ENCODE measurements at places on chromosomes 6 and 20.

- no peak for DNase-seq
Measured at GRCh38 chr6:166463359-166464067, 80.8 kb upstream of the MPC1 start.

- no peak for DNase-seq
Measured at GRCh38 chr6:1864496-1864895, 254.8 kb downstream of the FOXC1 start.

DNA sequence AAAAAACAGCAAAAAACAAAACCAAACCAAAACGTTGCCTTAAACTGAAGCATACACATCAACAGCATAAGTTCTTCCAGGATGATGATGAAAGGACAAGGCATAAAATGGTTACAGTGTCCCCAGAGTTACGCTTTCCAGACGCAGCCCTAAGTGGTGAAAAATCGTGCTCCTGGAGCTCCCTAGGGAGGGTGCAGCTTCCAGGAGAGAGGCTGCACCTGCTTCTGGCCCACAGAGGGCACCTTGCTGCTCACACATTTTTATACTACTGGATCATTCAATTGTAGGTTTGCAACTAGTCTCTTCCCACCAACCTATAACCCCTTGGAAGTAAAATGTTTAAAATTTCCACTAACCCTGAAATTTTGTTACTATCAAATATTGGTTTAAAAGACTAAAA, 115.0 kb downstream of the PRKN start:
- DNase-seq, result no peak

GRCh38 chr6:53487080-53487479, 57.8 kb downstream of the GCLC start:
- no peak for DNase-seq

DNA sequence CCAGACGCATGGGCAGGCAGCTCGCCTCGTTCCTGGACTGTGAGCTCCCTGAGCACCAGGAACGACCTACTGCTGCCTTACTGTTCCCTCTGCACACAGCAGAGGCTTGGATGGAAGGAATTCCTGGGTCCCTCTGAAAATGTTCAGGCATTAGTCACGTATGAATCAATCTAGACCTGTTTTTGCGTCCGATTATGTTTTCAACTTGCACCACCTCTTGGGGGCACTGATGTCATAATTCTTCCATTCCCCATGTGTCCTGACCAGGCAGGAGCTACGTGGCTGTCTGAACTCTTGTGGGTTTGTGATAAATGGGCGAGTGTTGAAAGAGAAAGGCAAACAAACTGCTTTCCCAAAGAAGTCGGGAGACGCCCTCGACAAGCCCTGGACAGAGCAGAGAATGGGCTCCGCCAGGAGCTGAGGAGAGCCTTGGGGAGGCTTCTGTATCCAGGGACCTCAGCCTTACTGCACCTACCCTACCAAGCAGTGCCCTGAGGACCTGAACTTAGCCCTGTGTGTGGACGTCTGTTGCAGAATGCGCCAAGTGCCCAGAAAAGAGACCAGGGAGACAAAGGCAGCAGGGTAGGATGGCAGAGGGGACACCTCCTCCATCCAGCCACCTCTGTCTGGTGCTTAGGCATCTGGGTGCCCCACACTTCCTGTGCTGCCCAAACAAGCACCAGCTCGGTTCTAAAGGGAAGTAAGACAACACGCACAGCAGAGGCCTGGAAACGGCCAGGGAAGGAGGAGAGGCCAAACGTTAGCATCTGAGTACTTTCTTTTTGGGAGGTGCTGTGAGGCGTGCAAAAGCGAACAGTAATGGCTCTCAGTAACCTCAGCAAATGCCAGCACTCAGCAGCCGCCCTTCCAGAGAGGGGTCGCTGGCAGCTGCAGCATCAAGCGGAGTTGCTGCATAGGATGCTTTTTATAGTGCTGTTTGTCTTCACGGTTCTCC, 124.2 kb downstream of the LY86 start:
- DNase-seq, result peak; percentile 18

- DNase-seq, result no peak
Measured at GRCh38 chr6:74404366-74404765, 708.4 kb downstream of the CD109 start.

GRCh38 chr6:36571122-36572043, 22.8 kb upstream of the SRSF3 start:
- no peak for DNase-seq

GRCh38 chr6:10307476-10307875, 107.4 kb downstream of the TFAP2A start:
- no peak for DNase-seq

GRCh38 chr20:44331201-44331600, 5.6 kb upstream of the R3HDML start:
- no peak for DNase-seq

GRCh38 chr6:157760589-157761330, 62.3 kb upstream of the SNX9 start:
- DNase-seq, result no peak

GRCh38 chr6:161584051-161584450, 310.2 kb upstream of the AGPAT4 start:
- no peak for DNase-seq

GRCh38 chr6:166578536-166579236, 7.8 kb downstream of the RAMACL start:
- no peak for DNase-seq

DNA sequence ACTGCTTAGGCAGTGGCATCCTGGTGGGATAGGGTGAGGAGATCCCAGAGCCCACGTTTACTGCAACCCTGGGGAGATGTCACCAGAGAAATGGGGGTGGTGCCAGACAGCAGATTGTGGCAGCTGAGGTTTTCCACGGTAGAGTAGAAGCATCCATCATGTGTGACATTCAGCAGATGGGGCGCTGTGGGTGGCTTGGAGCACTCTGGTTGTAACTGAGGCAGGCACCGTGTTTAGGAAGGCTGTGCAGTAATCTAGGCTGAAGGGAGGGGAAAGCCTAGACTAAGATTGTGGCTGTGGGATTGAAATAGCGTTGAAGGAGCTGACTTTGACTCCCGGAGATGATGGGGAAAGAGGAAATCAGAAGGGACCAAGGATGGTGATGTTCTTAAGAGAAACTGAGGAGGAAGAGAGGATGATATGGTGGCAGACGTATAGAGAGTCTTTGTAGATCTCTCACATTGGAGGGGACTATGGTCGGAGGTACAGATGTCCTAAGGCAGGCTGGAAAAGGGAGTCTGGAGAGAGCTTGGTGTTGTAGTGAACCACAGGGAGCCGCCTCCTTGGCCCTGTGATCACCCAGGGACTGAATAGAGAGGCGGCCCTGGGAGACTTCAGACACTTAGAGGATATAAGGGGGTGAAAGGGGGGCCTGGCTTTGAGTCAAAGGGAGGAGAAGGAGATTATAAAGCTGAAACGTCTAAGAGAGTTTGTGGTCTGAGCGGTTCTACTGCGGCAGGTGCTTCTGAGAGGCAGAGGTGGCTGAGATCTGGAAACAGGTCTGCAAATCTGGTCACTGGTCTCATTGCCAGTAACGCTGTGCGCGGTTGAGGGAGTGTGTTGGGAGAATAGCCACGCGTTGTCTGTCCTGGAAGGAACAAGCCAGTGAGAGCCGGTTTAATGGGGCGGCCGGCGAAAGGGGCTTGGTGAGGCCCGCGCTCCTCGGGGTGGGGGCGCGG, 792 bp upstream of the MICA start:
- DNase-seq, result peak; percentile 22

- no peak for DNase-seq
Measured at GRCh38 chr20:23436681-23437080, 2.8 kb upstream of the CSTL1 start.

DNA sequence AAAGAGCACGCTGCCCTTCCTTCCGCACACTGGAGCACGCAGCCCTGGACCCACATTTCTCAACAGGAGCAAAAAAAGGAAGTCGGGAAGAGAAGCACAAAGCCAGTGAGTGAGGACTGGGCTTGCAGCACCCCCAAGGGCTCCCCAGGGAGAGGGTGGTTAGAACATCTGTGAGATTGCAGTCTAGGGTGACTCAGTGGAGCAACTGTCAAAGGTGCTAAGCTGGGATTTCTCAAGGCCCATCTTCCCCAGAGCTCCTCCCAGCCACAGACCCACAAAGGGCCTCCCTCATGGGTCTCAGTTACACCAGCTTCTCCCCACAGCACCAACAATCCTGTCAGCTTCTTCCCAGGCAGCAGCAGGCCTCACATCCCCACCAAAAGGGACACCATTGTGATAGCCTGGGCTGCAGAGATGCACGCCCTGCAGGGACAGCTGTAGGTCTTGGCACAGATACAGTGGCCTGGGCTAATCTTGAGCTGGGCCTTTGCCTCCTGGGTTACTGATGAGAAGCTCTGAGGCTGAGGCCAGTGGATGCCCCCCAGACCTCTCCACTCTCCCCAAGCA, 39.6 kb upstream of the CD93 start:
- DNase-seq, result peak; percentile 17

GRCh38 chr20:38172408-38172807, 7.3 kb upstream of the TGM2 start:
- no peak for DNase-seq

- no peak for DNase-seq
Measured at GRCh38 chr6:106773522-106773921, 144.1 kb downstream of the QRSL1 start.

GRCh38 chr6:130593948-130594347, 228.1 kb downstream of the TMEM200A start:
- no peak for DNase-seq

DNA sequence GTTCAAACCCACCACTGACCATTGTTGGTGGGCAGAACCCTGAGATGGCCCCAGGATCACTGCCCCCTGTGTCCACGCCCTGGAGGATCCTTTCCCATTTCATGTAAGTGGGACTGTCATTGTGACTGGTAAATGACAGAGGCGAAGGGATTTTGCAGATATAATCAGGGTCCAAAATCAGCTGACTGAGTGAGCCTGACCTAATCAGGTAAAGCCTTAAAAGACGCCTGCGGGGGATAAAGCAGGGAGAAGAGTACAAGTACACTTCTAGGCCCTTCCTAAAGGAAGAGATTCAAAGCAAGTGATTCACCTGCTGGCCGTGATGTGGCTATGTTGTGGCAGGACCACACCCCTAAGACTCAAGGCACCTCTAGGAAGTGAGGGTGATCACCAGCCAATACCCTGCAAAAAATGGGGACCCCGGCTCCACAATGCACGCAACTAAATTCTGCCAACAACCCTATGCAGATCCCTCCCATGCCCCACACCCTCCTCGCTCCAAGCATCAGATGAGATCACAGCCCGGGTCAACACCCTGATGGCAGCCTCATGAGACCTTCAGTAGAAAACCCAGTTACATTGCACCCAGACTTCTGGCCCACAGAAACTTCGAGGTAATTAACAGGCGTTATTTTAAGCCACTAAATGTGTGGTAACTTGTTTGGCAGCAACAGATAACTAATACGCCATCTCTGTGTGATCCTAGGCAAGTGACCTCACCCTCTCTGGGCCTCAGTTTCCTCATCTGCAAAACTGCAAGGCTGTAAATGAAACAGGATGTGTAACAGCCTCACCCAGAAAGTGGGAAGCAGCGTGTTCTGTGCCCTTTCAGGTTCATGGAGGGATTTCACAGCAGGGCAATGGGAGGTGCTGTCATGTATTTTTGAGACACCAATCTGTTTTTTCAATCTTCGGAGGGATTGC, 11.3 kb downstream of the PREX1 start:
- no peak for DNase-seq

DNA sequence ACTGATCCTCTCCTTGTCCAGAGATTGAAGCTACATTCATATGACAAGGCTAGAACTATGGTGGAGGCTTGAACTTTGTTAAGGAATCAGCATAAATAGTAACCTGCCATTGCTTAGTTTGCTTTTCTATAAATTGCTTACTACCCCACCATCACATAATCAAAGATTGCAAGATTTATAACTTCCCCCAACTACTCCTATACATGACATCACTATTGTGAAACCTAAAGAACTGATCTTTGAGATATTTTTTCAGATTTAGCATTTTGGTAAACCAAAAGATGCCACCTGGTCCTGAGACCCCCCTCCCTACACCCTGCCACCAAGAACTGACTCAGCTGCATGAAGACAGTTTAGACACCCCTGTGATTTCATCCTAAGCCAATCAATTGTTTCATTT, 385.3 kb downstream of the CDC5L start:
- DNase-seq, result no peak

- no peak for DNase-seq
Measured at GRCh38 chr6:137089305-137089704, 44.5 kb upstream of the IL20RA start.

GRCh38 chr6:52735071-52735470, 28.2 kb downstream of the GSTA2 start:
- DNase-seq, result no peak

DNA sequence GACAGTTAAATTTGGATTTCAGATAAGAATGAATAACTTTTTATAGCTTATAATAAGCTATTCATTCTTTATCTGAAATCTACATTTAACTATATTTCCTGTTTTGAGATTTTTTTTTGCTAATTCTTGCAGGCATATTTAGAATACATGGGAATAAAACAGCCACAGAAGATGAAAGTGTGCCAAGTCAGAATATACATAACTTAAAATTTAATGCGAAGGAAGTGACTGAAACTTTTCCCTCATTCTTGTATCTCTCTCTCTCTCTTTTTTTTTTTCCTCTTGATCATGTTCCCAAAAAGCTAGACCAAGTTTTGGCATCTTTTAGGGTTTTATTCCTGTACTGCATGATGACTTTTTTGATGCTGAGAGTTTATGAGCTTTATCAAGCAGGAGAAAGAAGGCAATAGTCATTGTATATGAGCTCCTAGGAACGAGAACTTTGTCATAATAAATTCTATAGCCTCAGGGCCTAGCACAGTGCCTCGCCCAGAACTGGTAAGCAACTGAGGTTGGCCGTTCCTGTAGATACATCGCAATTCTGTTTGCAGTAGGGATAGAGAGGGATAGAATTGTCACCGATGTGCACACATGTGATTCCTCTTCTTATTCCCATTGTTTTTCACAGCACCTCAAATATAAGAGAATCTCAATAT, 205.2 kb downstream of the MYLK4 start:
- no peak for DNase-seq

DNA sequence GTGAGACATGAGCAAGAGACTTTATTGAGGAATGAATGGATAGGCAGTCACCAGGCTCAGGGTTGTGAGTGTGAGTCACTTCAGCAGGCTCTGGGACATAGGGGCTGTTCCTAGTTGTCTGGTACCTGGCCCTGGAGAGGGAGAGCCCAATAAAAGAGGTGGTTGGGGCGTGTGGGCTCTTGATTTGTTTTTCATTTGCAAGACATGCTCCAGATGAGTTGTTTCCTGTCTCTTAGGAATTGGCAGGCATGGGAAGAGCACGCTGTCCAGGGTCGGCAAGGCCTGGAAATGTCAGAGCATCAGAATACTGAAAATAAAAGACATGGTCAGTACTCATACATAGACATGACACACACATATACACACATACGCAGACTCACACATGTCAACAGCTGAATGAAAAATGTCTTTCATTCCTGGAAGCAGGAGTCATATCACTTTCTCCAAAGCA, 166.3 kb upstream of the SULF2 start:
- no peak for DNase-seq

- DNase-seq, result no peak
Measured at GRCh38 chr6:127900935-127901334, at the start of gene THEMIS. THEMIS (minus strand) TSS chr6:127901058; CDS start chr6:127900932, 126 bp downstream.

GRCh38 chr20:25005661-25006060, 13.1 kb upstream of the APMAP start:
- DNase-seq, result no peak

- no peak for DNase-seq
Measured at GRCh38 chr6:73263570-73263909, 544 bp upstream of the KHDC1 start.
